ENCODE measurements at places on chromosomes 5 and 9. TPM values are rescaled to one million over a fixed set of nuclear protein-coding genes. Genes with fewer than 3 reads are reported as not detected.

OBP2B gene
- not detected for total RNA-seq

PCDHGA7 gene
- total RNA-seq = 9.2 TPM

SPINK4 gene
- not detected for total RNA-seq

SLC4A9 gene
- total RNA-seq = 2.4 TPM

C5 gene
- total RNA-seq = 9.6 TPM

FAXDC2 gene
- 49.2 TPM for total RNA-seq

CEMIP2 gene
- 43.8 TPM for total RNA-seq

MYOZ3 gene
- 5.7 TPM for total RNA-seq

KLF4 gene
- total RNA-seq = 10.5 TPM

CARTPT gene
- 23.0 TPM for total RNA-seq

GABRA6 gene
- total RNA-seq = not detected

FGD3 gene
- total RNA-seq = 3.8 TPM

DNA sequence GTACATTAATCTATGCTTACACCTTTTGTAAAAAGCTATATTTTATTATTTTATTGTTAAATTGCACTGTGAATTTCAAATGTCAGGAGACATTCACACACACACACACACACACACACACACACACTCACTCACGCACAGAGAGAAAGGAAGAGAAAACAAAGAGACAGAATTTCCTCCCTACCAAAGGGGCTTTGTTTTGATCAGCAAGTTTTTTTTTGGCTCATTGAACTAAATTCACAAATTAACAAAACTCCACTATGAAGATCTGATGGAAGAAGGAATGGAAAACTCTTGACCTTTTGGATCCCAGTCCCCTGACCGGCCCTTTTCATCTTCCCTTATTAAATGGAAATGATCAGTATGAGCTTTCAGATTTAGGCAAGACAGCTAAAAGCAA lies 161.2 kb downstream of the PDE4D start:
- DNase-seq = no peak

GRCh38 chr5:52886206-52886605 lies 98.5 kb downstream of the ITGA1 start:
- no peak for DNase-seq

DNA sequence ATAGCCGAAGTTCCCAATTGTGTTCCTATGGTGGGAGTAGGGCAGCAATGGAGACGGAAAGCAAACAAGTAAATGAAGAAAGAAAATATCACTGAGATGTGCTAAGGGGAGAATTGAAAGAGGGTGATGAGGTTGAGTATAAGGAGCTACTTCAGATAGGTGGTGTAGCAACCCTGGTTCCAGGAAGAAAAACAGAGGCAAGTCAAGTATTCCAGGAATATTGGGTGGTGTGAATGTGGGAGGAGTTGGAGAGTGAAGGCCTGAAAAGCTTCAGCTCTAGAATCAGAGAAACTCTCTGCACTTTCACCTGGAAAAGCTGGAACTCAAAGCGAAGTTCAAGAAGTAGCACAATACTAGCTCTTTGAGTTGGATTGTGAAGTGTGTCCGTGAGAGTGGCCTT lies 342.1 kb downstream of the TLE4 start:
- no peak for DNase-seq

- no peak for DNase-seq
Observed at GRCh38 chr5:17276445-17276844, 59.0 kb downstream of the BASP1 start.

- DNase-seq = no peak
Observed at GRCh38 chr5:32129074-32129598, 45.0 kb downstream of the GOLPH3 start.

- no peak for DNase-seq
Observed at GRCh38 chr5:132203916-132204315, 23.7 kb downstream of the P4HA2 start.

DNA sequence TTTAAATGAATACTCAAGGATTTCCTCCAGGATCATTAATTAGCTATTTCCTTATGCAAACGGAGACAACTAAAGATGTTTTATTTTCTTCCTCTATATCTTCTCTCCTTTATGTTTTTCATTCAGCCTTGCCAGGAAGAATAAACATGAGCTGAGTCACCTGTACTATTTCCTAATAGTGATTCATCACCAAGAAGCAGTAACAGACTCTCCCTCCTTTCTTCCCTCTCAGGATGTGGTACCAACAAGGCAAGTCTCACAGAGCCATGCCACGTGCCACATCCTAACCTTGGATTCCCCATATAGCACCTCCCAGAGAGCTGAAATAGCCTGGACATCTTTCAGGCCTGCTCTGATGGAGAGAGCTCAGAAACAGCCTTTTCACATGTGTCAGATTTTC lies 758.6 kb upstream of the DMAC1 start:
- no peak for DNase-seq

DNA sequence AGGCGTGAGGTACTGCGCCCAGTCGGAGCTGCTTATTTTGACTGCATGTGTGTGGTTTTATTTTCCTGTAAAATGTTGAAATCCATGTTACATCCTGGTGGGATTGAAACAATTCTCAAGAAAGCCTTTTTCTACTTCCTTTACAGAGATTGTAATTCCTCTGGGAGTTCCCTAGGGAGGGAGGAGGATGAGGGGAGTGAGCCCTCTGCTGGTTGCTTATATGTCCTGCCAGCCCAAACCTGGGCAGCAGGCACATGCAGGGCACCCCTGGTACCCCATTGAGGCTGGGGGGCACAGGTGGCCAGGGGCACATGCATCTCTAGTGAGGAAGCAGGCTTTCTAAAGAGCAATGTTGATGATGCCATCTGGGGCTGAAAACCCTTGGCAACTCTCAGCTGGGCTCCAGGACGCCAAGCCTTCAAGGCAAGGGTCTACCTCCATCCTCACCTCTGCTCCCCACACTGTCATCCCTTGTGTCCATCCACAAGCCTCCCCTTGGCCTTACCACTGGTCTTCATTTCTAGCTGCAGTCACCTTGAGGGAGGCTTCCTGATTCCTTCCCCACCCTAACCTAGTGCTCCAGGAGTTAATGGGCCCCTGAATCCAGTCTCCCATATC lies 84.7 kb upstream of the TNFSF8 start:
- DNase-seq = peak; percentile 50

- DNase-seq = no peak
Observed at GRCh38 chr9:71589612-71590011, 178.7 kb downstream of the CEMIP2 start.

- DNase-seq = no peak
Observed at GRCh38 chr9:111449705-111450104, 34.5 kb downstream of the ECPAS start.

DNA sequence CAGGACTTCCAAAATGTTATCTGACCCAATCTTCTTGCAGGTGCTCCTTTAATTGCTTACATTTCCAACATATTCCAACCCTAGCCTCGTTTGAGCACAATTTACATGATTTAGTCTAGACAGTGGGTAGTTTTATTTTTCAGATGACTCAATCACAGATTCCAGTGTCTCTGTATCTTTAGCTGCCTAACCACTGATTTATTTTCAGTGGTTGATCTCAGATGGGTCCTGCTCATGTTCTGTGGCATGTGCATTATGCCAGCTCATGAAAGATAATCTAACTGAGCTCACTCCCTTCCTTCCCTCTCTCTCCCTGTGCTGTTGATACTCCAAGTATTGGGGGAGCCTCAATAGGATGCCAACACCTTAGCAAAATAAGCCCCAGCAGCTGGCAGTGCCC lies 106.1 kb upstream of the ICE1 start:
- DNase-seq = no peak

- DNase-seq = no peak
Observed at GRCh38 chr5:94181895-94182294, 436.5 kb downstream of the KIAA0825 start.

DNA sequence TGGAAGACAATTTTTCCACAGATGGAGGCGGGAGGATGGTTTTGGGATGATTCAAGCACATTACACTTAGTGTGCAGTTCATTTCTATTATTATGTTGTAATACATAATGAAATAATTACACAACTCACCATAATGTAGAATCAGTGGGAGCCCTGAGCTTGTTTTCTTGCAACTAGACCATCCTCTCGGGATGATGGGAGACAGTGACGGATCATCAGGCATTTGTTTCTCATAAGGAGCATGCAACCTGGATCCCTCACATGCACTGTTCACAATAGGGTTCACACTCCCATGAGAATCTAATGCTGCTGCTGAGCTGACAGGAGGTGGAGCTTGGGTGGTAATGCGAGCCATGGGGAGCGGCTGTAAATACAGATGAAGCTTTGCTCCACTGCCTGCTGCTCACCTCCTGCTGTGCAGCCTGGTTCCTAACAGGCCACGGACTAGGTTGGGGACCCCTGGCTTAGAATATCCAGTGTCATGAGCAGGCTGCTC lies 1.6 kb downstream of the STKLD1 start:
- no peak for DNase-seq

DNA sequence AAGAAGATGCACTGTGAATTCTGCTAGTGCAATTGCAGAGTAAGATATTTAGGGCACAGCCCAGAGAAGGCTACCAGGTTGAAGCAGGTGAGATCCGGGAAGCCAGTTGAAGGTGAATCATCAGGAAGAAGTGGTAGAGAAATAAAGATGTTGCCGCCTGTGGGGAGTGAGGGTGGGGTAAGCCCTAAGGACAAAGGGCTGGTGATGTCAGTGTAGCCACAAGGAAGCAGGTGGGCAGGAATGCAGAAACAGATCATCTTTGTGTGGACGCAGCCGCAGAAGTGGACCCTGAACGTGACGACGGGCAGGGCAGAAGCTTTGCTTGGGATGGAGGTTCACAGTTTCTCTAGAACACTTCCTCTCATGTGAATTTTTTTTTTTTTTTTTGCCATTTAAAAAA lies 164.2 kb downstream of the ACTL7B start:
- DNase-seq = no peak

DNA sequence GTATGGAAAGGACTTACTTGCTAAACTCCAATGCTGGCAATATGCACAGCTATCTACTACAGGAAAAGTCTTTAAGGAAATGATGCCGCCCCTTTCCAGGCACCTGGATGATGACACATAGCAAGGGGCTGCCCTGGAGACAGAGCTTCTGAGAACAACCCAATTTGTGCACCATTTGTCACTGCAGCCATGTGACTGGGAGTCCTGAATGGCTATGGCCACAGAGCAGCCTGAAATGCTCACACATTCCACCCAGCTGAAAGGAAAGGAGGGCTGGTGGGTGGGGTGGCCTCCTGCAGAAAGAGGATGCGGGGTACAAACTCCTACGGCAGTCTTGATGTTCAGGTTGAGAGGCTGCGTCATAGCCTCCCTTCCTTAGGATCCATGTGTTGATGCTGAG lies 70.1 kb upstream of the FSTL4 start:
- DNase-seq = no peak

DNA sequence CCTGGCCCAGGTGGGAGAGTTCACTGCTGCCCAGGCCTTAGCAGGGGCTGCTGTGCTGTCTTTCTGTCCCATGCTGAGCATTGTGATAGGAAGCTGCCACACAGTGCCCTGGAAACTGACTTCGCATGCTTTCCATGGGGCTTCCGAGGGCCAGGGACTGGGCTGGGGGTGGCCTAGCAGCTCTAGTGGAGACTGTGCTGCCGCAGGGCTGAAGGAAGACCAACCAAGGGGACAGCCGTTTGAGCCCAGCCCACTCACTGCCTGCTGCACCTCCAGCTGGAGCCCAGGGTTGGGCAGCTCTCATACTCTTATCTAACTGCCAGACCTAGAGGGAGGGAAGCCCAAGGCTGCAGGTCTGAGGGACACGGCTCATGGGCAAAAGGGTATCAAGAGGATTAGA lies 79.2 kb downstream of the RGS3 start:
- no peak for DNase-seq

DNA sequence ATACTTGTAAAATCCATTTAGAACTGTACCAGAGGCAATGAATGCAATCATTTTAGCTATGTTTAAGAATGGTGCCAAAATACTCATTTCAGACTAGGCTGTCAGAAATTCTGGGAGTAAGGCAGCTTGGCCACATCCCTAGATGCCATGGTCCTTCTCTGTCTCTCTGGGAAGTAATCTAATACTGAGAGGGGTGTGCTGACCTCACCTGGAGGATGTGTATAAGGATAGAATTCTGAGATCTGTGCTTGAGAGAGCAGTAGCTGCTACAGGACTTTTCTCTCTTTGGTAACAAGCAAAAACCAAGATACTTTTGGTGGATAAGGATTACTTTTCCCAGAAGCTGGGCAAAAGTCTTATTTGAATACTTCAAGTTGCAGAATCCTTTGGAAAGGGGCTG lies 68.1 kb upstream of the MRPS30 start:
- DNase-seq = no peak

DNA sequence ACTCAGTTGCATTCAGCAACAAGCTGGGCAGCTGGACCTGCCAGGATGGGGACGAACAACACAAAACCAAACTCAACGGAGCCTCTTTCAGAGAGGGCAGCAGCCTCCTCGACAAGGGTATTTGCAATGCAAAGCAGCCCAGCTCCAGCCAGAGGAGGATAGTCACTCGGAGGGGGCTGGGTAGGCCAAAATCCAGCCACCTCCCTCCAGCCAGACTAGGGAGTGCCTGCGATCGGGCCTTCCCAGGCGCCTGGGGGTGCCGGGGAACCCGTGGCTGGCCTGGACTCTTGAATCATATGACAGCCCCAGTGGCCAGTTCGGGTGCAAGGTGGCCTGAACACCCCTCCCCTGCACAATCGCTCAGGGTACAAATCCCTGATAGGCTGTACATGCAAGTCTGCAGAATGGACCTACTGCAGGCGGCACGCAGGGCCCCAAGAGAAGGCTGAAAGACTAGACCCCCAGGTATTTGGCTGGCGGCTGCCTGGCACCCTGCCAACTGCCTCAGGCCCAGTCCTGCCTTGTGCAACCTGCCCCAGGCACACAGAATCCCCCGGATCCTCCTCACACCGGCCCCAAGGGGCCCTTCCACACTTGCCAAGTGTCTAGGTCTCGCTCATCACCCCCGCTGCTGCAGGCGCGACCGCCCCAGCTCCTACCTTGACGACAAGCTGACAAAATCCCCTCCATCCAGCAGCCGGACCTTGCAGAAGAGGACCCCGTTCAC lies 1.3 kb downstream of the EEIG1 start:
- DNase-seq = peak; percentile 62

Measured in dorsolateral prefrontal cortex (tissue), 122 donors.